ENCODE measurements at places on chromosomes 7 and 10. TPM values are rescaled to one million over a fixed set of nuclear protein-coding genes. Genes with fewer than 3 reads are reported as not detected.

The MMRN2 gene
- not detected for total RNA-seq

GRCh38 chr10:3399756-3400155 lies 227.2 kb upstream of the PITRM1 start:
- no peak for DNase-seq
- H3K4me3 ChIP-seq = no peak overlapping the region
- H3K4me1 ChIP-seq = peaks cover 23% of the 10 kb centered on the region
- no peaks in the 10 kb centered on the region for H3K27me3 ChIP-seq

GRCh38 chr10:34343764-34344163 lies 471.3 kb downstream of the PARD3 start:
- no peak for DNase-seq
- no peaks in the 10 kb centered on the region for H3K36me3 ChIP-seq
- H3K4me1 ChIP-seq = peaks cover 18% of the 10 kb centered on the region
- H3K27me3 ChIP-seq = no peaks in the 10 kb centered on the region

- H3K27ac ChIP-seq = no peak overlapping the region
- DNase-seq = no peak
- no peaks in the 10 kb centered on the region for H3K36me3 ChIP-seq
- H3K27me3 ChIP-seq = no peaks in the 10 kb centered on the region
Observed at GRCh38 chr10:119526149-119526548, 16.4 kb downstream of the RGS10 start.

GRCh38 chr7:5349437-5350173 lies 66.9 kb downstream of the SLC29A4 start:
- DNase-seq = no peak
- H3K4me1 ChIP-seq = no peaks in the 10 kb centered on the region
- no peak overlapping the region for H3K27ac ChIP-seq

GRCh38 chr10:96663797-96664196 lies 56.5 kb downstream of the PIK3AP1 start:
- no peak for DNase-seq
- H3K4me3 ChIP-seq = no peak overlapping the region
- no peaks in the 10 kb centered on the region for H3K27me3 ChIP-seq

GRCh38 chr7:152975076-152975475 lies 215.5 kb downstream of the ACTR3B start:
- no peak for DNase-seq
- H3K4me1 ChIP-seq = no peaks in the 10 kb centered on the region
- no peaks in the 10 kb centered on the region for H3K36me3 ChIP-seq
- peaks cover 39% of the 10 kb centered on the region for H3K27me3 ChIP-seq
- no peak overlapping the region for H3K27ac ChIP-seq

- peaks cover 4% of the 10 kb centered on the region for H3K4me1 ChIP-seq
- no peak overlapping the region for H3K27ac ChIP-seq
- no peak overlapping the region for H3K4me3 ChIP-seq
- no peaks in the 10 kb centered on the region for H3K27me3 ChIP-seq
- H3K36me3 ChIP-seq = no peaks in the 10 kb centered on the region
Observed at GRCh38 chr10:88117869-88118632, 254.6 kb downstream of the PTEN start.

GRCh38 chr7:70068531-70068930 lies 470.3 kb downstream of the AUTS2 start:
- no peak overlapping the region for H3K4me3 ChIP-seq
- no peak for DNase-seq
- H3K27ac ChIP-seq = no peak overlapping the region
- no peaks in the 10 kb centered on the region for H3K4me1 ChIP-seq

DNA sequence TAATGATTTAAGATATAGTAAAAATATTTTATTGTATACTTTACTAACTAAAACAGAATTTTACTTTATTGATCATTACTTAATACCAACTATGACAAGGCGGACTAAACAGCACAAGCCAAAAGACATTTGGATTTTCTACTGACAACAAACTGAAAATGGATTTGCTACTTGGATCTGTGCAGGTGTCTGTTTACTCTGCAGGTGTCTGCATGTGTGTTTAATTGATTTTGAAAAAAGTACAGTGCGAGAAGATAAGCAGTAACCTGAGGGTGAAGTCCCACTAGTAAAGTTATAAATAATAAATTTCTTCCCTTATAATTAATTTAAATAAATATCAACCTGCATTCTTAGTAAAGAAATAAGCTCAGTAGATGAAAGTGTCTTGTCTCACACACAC lies 696.8 kb upstream of the MBL2 start:
- no peaks in the 10 kb centered on the region for H3K27me3 ChIP-seq
- H3K4me1 ChIP-seq = no peaks in the 10 kb centered on the region
- no peak overlapping the region for H3K27ac ChIP-seq
- no peak for DNase-seq
- H3K4me3 ChIP-seq = no peak overlapping the region
